ENCODE measurements at places on chromosomes 7 and 10.

GRCh38 chr7:22176791-22177412 lies 180.1 kb downstream of the RAPGEF5 start:
- DNase-seq: no peak

DNA sequence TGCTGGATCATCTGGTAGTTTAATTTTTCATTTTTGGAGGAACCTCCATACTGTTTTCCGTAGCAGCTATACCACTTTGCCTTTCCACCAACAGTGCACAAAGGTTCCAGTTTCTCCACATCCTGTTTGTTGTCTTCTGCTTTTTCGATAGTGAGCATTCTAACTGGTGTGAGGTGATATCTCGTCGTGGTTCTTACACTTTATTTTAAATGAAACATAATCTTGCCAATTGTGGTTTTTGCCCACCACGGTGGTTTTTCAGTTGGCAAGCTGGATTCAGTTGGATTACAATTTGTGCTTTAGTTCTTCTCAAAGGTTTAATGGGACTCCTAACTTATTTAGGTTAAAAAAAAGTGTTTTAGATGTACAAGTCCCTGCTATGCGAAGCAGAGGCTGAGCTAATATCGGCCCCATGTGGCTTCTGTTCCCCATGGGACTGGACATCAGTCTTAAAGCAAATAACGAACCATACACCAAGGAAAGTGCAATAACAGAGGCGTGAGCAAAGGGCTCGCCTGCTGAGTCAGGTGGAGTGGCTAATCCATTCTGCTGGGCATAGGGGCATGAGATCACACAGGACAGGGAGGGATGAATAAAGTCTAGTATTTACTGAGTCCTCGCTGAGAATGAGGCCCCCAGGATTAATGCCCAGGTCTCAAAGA lies 153.6 kb downstream of the AOAH start:
- DNase-seq: no peak

DNA sequence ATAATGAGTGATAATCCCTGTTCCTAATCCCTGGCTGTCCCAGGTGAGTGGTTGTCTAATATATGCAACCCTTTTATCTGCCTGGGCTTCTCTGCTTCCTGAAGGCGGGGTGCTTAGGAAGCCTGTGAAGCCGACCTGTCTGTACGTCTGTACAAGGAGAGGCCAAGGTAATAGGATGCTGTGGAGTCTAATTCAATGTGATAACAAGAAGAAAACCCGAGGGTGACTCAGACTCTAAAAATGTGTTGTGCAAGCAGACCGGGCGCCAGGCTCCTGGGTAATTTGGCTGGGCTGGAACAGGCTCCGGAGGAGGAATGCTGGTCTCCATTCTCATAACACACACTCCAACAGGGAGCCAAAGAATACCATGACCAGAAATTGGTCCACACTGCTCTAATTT lies 43.6 kb downstream of the THNSL1 start:
- DNase-seq: no peak

DNA sequence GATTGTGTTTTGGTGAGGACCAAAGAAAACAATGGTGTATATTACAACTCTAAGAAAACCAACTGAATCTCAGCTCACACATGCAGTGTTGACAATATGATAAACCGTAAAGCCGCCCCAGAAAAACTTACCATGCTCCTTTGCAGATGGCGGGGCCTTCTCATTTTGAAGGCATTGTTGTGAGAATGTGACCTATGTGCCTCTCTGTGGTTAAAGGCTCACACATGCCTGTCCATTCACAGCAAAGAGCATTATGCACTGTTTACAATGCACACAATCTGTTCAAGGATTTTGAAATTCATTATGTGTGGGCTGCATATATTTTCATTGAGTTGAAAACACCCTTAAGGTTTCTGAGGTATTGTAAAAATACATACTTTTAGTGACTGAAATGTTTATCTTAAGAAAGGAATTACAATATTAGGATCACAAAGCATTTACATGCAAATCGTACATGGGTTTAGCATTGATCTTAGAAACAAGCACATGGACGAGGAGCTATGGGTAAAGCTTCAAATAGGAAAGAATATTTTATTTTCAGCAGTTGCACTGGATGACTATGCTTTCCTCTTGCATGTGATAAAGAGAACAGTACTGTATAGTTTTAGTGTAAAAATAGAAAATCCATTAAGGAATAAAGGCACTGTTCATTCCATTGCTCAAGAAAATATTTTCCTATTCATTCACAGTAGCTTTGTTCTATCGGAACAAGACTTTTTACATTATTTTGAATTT lies 334.3 kb downstream of the ARL4A start:
- DNase-seq: no peak

DNA sequence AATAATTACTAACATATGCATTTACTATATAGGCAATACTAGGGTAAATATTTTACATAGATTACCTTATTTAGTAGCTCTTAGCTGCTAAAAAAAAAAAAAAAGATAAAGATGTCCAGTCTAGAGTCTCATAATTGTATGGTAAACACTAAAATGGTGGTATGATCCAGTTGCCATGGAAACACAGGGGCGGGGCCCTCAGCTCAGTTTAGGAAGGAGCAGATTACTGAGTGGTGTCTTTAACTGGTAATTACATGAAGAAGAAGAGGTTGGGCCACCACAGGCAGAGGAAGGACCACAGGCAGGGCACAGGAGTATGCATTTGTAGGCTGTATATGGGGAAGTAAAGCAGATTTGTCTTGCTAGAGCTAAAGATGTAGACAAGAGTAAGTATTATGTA lies 43.7 kb downstream of the ITGB8 start:
- no peak for DNase-seq

GRCh38 chr10:121369616-121370015 lies 228.6 kb downstream of the FGFR2 start:
- no peak for DNase-seq

- no peak for DNase-seq
Measured at GRCh38 chr10:49168171-49168540, 20.0 kb downstream of the TMEM273 start.

GRCh38 chr10:104657036-104657435 lies 15.9 kb downstream of the SORCS3 start:
- DNase-seq: no peak

DNA sequence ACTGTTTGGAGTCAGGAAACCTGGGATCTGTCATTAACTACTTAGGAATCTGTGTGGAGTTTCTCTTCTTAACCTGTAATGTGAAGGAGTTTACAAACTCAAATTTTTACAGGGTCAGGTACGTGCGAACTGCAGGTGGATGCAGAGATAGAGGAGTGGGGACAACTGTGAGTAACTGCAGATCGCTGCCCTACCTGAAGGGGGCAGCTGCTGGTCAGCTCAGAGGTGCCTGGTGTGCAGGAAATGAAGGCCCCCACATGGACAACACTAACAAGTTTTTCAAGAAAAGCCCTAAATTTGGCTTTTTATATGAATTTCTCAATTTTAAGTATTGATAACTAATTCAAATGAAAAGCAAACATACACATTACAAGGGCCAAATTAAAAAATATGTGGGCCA lies 380.0 kb downstream of the REEP3 start:
- DNase-seq: no peak

DNA sequence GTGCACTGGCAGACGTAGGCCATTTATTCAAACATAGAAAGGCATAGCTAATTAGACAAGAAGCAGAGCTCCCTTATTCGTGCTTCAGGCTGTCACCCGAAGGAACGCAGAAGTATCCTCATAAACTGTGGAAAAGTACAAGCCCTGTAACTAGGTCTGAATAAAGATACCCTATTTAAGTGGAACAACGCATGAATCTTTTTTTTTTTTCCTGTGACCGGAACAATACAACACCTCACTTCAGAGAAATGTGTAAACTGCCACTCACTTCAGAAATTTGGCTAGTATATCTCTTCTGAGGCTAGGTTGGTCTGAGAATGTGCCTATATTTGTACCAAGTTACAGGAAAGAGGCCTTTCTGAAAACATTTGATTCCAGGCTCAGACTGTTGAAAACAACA lies 8.0 kb upstream of the CSTF2T start:
- DNase-seq: no peak

DNA sequence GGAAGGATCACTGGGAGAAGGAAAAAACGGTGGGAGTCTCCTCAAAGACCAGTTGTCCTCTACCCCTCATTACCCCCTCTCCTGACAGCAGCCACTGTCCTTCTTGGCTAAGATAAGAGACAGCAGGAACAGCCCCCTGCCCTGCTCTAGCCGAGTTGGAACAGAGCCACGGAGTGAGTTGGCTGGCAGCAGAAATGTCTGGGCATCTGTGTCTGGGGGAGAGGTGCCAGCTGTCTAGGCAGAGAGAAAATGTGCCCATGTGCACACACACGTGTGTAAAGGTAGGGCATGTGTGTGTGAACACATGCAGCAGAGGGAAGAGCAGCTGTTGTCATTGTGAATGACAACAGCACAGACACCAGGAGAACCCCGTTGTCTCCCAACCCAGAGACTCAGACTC lies 9.4 kb upstream of the HILPDA start:
- DNase-seq: no peak

- peak; percentile 6 for DNase-seq
Measured at GRCh38 chr10:13390604-13391522, 42.8 kb upstream of the SEPHS1 start.

Data from CD4-positive, alpha-beta T cell treated with Interferon gamma for 1 hour (primary cell).